Stimulated activated CD8-positive, alpha-beta memory T cell treated with anti-CD3 and anti-CD28 coated beads, Interleukin-2, amount 100 ng/mL, for 1 hour (primary cell): ENCODE measurements at places on chromosomes 1 and 21.

DNA sequence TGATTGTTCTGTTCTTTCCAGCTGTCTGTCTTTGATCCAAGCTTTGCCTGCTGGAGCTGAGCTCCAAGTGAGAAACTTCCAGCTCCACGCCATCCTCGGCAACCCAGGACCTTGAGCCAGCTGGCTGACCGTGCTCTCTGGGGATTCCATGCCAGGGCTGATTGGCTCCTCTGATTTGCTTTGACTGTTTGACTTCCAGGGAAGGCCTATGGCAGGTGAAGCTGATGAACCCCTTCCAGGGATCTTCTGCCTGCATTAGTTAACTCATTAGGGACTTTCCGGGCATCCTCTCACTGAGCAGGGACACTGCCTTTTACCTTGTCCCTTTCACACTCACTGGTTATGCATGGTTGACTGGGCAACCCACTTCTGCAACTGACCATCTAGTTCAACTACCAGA lies 406.1 kb downstream of the RPS6KC1 start:
- DNase-seq = no peak

- no peak for DNase-seq
Observed at GRCh38 chr1:7012461-7012924, 227.2 kb downstream of the CAMTA1 start.

DNA sequence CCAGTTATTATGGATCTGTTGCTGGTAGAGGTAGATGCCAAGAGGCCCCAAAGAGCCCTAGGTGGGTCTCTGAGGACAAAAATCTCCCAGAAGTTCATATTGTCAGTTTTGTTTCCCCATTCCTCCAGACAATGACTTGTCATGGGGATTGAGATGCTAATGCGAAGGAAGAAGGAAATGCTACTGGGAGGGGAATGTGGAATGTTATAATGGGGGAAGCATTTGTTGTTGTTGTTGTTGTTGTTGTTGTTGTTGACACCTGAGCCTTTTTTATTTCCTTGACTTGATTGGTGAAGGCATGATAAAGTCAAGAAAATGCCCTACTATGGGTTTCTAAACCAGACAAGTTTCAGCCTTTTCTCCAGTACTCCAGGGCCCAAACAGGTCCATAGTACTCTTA lies 108.9 kb downstream of the BEND5 start:
- no peak for DNase-seq

- no peak for DNase-seq
Observed at GRCh38 chr21:45910548-45911221, 70.9 kb upstream of the COL6A1 start.

DNA sequence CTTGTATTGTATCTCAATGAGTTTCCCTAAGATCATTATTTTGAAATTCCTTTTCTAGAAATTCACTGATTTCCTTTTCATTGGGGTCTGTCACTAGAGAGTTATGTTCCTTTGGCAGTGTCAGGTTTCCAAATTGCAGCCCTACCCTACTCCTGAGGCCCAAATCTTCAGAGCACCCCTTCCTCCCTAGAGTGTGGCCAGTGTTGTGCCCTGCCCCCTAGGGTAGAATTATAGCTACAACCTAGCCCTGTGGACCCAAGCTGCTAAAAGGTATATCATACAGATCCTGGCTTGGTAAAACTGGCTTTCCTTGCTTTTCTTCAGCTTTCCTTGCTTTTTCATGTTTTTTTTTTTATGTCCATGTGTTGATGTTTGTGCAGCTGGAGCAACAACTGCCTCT lies 60.7 kb downstream of the DIPK1A start:
- DNase-seq = no peak

- peak; percentile 51 for DNase-seq
Observed at GRCh38 chr1:39491146-39491921, at the start of gene BMP8A. BMP8A (plus strand) TSS chr1:39491636; CDS start chr1:39491992, 356 bp downstream.
